ENCODE measurements at places on chromosomes 11 and 22.

- DNase-seq: no peak
These were observed 5.6 kb downstream of the EXT2 start for GRCh38 chr11:44101098-44101497.

DNA sequence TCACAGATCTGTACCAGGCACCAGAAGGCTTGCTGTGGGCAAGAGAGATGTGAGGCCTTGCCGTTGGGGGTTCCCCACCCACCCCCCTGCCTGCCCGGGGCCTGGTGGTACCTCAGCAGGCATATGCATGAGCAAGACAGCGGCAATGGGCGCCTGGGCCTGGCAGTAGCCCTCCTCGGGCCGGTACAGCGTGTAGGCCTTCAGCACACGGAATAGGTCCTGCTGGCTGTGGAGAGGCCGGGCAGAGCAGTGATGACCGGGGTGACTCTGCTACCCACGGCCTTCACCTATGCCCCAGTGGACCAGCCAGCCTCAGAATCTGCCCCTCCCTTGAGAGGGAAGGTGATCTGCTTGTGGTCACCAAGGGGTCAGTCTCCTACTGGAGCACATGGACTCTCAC, 5.5 kb upstream of the CASTOR1 start:
- DNase-seq: no peak

DNA sequence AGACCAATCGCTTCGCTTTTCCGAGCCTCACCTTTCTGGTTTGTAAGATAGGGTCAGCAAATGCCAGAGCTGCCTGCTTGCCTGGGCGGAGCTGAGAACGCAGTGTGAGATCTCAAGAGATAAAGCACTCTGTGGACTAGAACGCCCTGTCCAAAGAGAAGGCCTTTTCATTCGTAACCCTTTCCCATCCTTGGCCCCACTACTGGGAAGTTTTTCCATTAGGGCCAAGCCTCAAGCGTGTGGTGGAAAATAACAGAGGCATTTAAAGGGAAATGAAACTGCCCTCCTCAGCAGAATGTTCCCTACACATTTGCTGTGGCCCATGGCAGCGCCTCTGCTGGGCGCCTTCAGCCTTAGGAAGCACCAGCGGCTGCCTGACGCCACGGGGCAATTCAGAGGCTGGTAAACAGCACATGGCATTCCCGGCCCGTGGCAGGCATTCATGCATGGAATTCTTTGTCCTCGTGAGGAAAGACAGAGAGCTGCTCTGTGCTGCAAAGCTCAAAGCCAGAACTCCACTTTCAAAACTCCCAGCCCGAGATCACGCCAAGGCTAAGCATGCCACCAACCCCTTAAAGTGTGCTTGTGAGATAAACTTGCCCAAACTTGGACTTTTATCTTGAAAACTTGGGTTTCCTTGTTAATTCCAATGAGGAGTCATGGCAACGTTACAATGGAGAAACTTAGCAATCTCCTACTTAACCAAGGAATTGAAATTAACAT, 38.1 kb downstream of the AHNAK start:
- no peak for DNase-seq

DNA sequence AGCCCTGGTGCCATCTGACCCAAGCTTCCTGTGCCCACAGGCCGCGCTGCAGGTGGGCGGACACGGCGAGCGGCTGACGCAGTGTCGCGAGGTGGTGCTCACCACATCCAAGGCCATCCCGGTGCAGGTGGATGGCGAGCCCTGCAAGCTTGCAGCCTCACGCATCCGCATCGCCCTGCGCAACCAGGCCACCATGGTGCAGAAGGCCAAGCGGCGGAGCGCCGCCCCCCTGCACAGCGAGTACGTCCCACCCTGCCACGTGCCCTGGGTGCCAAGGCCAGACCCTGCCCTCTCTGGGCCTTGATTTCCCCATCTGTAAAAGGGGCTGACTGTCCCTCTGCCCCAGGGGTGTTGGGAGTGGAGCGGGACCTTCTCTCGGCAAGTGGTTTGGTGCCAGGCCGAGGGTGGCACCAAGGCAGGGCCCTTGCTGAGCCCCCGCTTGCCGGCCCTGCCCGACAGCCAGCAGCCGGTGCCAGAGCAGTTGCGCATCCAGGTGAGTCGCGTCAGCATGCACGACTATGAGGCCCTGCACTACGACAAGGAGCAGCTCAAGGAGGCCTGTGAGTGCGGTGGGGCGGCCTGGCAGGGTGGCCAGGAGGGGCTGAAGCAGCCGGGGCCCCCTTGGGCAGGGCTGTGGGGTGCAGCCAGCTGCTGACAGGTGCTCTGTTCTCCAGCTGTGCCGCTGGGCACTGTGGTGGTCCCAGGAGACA, 5.9 kb upstream of the MDK start:
- DNase-seq: no peak

DNA sequence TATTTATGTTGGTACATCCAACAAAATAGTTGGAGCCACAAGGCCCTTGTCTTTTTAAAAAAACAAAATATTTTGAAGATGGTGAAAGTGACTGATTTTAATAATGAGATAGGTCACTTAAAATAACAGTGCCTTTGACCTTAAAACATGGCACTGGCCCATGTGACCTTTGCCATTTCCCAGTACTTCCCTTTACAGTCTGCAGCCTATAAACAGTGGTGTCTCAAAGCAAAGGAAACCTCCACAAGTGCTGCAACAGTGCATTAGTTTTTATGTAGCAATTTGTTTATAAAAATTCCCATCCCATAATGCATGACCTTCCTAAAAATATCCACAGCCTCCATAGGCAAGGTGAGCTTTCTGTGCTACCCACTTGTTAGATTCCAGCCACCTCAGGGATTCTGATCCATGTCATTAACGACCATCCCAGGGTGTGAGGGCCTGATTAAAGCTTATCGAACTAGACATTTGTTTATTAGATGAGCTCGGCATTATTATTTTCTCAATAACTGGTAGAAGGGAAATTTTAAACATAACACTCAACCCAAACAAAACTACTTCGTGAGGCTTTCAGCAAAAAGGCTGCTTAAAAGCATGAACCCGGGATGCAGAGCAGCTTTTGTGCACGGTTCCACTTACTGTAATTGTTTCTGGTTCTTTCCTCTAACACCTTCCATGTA, 28.0 kb upstream of the CRKL start:
- DNase-seq: no peak

DNA sequence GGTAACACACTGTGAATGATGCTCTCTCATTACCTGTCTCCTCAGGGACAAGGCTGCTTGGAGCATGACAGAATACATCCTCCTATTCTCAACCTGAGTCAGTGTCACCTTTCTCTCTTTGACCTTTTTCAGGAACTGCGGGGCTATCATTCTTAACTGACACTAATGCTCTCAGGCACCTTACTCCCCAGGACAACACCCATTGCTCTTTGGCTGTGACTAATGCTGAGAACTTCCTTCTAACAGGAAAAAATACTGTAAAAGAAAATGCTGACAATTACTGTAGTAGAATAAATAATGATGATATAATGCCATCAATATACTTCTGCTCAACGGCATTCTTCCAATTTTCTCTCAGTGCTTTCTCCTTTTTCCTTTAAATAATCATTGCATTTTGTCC, 2082.7 kb upstream of the RAG2 start:
- DNase-seq: no peak

DNA sequence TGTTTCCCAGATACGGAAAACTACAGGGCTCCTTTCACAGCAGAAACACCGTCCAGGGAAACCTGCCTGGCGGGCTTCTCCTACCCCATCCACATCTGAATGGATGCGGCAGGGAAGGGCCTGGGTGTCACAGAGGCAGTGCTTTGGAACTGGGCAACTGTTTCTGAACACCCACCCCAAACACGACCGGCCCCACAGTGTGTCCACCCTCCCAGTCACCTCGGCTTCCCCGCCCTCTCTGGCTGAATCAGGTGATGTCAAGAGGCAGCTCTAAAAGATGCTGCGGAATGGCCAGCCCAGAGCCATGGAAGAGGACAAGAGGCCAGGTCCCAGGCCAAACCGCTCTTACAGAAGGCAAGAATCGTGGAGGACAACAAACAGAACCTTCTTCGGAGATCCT, 22.0 kb downstream of the IFT27 start:
- no peak for DNase-seq

- no peak for DNase-seq
These were observed 29.1 kb upstream of the PAK1 start for GRCh38 chr11:77503006-77503405.

- no peak for DNase-seq
These were observed 16.1 kb downstream of the MFNG start for GRCh38 chr22:37470087-37470445.

DNA sequence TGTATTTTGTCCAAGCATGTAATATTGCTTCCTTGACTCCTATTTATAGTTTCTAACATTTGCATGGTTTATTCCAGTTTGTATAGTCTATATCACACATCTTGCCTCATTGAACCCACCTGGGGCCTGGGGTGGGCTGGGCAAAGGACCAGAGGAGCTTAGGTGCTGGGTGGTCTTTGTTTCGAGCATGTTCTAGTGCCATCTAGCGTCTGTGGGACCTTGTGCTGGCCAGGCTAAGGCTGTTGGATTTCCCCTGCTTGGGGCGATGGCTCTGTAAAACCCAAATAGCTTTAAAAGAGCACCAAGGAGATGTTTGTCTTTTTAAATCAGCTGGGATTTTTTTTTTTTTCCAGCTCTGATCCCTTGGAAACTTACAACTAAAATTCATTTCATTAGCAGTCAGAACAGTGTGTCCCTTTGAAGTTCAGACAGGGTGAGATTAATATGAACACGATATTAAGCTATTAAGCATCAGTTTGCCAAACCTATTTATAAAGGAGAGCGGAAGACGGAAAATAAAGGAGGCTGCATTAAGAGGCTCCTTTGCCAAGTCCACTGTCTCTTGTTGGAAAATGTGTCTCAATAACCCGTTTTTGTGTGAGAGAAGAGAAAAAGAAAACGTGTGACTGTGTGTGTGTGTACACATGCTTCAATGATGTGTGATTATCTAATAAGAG, 157.4 kb downstream of the COMMD9 start:
- peak; percentile 5 for DNase-seq

GRCh38 chr11:122229481-122230384, 113.7 kb upstream of the BLID start:
- DNase-seq: no peak

DNA sequence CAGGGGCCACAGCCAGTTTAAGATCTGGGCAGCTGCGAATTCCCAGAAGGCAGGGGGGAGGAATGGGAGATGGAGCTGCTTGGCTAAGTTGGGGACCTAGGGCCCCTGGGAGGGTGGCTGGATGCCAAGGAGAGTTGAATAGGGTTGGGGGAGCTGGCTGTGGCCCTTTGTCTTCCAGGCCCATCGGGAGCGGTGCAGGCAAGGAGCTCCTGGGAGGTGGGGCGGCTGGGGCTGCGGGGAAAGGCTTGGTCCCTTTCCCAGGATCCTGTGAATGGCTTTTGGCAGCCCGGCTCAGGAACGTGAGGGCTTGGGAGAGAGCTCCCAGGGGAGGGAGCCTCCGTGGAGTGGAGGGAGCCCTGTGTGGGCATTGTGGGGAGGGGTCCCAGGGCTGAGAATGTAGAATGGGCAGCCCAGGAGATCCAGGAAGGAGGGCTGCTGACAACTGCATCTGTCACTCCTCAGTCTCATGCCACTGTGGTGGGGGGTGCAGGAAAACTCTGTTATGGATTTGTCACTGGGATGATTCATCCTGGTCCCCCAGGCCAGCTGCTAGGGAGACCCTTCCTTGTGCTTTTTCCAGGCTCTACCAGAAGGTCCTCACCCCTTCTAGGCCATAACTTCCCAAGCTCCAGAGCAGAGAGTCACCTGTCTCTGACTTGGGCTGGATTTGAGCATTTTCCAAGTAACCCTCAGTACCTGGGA, 6.0 kb downstream of the FREY1 start:
- DNase-seq: no peak

GRCh38 chr11:118883368-118884071, at the start of gene CXCR5:
TSS of gene CXCR5 (plus strand) at chr11:118883892. CDS start at chr11:118883942, 50 bp downstream.
- DNase-seq: peak; percentile 40

GRCh38 chr11:78078218-78079167, 1.2 kb downstream of the NDUFC2 start:
- no peak for DNase-seq

DNA sequence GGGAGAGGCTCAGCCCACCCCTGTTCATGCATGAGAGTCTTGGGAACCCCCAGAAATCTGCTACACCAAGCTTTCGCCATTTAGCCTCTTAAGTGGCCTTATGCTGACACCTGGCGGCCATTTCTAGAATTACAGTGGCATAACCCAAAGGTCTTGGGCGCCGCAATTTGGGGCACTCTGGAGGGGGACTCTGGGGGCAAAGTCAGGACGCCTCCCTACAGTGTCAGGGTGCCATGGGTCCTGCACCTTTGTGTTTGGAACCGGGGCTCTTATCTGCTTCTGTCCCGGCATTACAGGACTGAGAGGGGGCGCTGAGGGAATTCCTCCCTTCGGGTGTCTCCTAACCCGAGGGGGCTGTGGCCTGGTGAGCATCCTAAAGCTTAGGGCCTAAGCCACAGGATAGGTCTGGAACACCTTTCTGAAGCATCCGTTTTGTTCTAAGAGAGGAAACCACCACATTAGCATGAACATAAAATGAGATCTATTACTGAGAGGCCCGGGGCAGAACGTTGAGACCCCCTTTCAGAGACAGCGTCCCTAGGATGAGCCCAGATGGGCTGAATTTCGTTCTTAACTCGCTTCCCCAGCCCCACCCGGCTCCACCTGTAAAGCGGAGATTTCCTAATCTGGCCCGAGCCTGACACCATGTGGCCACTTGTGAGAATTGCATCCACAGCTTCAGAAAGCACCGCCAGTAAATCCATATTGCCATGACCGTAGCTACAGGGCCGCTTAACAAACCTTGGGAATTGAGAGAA, 9.3 kb downstream of the INS start:
- peak; percentile 50 for DNase-seq

- DNase-seq: no peak
These were observed 113.4 kb downstream of the CASP12 start for GRCh38 chr11:104784684-104785460.

DNA sequence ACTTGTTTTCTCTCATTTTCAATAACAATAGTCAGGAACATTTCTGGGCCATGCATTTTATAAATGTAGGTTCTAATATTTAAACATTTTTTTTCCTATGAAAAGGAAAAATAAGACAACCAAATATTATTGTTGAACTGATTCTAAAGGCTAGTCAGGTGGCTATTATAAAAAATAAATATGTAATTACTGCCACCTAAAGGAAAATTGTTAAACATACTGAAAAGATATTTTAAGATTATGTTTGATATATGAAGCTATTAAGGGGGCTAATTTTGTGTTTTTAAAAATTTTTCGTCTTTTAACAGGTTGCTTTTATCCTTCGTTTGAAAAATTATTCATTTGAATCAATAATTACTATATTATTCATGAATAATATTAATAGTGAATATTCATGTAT, 62.2 kb upstream of the FDX1 start:
- DNase-seq: no peak

DNA sequence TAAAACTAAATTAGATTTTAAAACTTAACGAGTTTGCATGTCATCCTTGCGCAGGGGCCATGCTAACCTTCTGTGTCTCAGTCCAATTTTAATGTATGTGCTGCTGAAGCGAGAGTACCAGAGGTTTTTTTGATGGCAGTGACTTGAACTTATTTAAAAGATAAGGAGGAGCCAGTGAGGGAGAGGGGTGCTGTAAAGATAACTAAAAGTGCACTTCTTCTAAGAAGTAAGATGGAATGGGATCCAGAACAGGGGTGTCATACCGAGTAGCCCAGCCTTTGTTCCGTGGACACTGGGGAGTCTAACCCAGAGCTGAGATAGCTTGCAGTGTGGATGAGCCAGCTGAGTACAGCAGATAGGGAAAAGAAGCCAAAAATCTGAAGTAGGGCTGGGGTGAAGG, 10.6 kb downstream of the LIMK2 start:
- no peak for DNase-seq

GRCh38 chr11:120622189-120622875, 110.8 kb downstream of the GRIK4 start:
- DNase-seq: no peak

GRCh38 chr22:19831016-19831415, 23.7 kb downstream of the GNB1L start:
- no peak for DNase-seq

Data from stimulated activated CD8-positive, alpha-beta memory T cell treated with anti-CD3 and anti-CD28 coated beads, Interleukin-7, amount 100 ng/mL, for 48 hours (primary cell).